Stimulated activated CD4-positive, alpha-beta T cell treated with anti-CD3 and anti-CD28 coated beads, Interleukin-1b, Interleukin-23, amount 100 ng/mL, for 1 hour (primary cell): ENCODE measurements at places on chromosomes 4 and X.

DNA sequence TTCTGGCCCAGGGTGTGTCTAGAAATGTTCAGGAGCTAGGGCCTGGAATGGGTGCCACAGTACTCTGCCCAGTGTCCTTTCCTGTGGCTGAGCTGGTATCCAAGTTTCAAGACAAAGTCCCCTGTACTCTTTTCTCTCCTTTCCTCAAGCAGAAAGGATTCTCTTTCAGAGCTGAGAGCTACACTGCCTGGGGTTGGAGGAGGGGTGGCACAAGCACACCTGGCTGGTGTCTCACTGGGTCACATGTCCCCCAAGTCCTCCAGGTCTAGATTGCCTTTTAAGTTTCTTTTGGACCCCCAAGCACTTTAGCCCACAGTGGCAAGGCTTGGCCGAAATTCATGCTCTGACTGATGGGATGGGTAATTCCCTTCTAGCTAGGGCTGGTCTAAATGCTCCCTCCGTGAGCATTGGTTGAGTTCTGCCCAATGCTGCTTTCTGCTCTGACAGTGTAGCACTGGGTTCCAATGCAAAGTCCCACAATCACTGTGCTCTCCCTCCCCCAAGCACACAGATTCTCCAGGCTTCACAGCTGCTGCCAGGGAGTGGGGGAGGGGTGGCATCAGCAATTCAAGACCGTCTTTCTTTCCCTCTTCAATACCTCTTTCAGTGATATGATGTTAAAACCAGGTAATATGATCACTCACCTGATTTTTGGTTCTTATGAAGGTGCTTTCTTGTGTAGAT, 47.8 kb downstream of the BEX3 start:
- no peak for DNase-seq

- DNase-seq: no peak
These were observed 129.4 kb upstream of the SH3RF1 start for GRCh38 chr4:169399976-169400767.

DNA sequence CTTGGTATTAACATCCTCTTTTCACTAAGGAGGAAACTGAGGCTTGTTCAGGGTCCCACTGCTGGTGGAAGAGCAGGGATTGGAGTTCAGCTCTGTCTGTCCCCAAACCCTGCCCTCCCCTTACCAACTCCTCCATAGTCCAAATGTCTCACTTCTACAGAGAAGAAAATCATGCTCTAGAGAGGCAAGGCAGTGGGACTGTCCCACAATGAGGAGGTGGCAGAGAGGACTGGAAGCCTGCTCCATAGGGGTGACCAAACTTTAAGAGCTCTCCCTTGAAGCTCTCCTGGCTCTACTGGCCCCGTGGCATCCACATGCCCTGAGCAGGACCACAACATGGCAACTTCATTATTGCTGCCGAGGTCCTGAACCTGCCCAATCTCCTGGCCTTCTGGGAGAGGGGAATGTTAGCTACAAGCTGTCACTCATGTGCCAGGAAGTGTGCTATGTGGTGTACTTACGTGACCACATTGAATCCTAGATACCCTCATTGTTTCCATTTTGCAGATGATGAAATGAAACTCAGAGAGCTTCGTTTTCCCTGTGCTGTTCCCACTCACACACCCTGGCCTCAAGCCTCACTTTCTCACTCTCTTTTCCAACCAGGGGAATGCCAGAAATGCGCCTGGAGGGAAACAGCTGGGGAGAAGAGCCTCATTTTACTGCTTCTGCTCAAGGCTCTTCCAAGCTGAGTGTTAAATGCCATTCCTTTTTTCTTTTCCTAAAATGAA, 71.5 kb downstream of the ANAPC4 start:
- no peak for DNase-seq

DNA sequence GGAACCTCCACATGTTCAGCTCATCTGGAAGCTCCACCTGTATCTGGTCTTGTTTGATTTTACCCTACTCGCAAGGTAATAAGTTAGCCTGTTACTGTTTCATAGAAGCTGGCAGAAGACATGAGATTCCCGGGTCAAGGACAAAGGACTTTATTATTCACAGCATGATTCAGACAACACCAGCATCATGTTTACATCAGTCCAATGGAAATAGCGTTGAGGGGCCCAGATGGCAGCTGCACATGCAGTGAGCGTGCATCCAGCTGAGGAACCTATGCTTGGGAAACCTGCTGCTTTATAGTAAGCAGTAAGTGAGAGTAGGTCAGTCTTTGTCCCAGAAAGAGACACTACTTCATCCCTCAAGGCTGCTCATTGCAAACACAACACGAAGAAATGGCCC, 19.8 kb downstream of the TSPAN5 start:
- no peak for DNase-seq

DNA sequence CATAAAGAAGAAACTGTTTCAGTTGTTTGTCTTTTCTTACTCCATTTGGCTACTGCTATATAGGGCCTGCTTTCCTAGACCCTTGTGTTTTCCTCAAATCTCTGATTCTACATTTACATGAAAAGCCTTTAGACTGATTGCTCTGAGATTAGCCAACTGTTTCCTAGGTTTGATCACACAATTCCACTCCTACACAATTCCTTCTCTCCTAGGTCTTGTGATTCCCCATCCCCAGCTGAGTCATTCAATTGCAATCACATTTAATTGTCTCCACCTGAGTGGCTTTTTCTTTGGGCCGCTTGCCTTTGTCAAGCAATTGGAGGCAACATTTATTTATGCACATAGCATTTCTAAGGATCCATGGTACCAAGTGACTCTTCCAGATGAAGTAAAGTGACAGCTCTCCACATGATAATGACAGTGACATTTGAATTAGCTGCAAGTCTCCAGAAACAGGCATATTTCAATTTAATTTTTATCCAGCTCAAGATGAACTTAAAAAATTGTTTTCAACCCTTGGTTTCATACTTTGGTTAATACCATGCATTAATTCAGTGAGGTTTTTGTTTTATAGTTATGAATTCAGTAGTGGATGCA, 35.8 kb downstream of the ATXN3L start:
- no peak for DNase-seq

- no peak for DNase-seq
These were observed 27.3 kb downstream of the MND1 start for GRCh38 chr4:153371701-153372234.

DNA sequence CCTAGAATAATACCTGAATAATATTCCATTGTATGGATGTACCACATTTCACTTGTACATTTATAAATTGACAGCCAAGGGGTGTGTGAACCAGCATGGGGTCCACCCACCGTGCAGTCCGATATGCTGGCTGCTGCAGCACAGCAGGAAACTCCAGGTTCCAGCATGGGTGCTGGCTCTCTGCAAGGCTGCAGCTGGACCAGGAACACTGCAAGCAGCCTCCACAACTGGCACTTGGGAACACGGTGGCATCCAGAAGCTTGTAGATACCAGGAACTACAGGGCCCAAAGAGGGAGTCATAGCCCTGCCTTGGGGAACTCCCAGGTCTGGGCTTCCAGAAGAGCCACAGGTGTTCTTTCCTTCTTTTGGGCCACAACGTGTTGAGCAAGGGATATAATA, 91.2 kb downstream of the NXF2 start:
- no peak for DNase-seq

GRCh38 chr4:145828802-145829485, 109.7 kb downstream of the ZNF827 start:
- no peak for DNase-seq

GRCh38 chr4:141309874-141310273, 89.2 kb downstream of the ZNF330 start:
- no peak for DNase-seq

DNA sequence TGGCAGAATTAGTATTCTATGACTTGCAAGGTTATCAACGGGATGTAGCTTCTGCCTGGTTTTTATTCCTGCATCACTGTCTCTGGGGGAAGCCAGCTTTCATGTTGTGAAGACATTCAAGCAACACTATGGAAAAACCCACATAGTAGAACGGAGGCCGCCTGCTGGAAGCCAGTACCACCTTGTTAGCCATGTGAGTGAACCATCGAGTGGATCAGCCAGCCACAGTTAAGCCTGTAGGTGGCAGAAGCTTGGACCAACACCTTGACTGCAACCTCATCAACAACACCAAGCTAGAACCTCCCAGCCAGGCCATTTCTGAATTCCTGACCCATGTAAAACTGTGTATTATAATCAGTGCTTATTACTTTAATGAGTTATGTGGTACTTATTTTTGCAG, 538.2 kb downstream of the KCNIP4 start:
- no peak for DNase-seq

GRCh38 chr4:64713256-64713840, 304.1 kb upstream of the TECRL start:
- DNase-seq: no peak

- no peak for DNase-seq
These were observed 174.1 kb downstream of the RBMX2 start for GRCh38 chrX:130575831-130576389.

DNA sequence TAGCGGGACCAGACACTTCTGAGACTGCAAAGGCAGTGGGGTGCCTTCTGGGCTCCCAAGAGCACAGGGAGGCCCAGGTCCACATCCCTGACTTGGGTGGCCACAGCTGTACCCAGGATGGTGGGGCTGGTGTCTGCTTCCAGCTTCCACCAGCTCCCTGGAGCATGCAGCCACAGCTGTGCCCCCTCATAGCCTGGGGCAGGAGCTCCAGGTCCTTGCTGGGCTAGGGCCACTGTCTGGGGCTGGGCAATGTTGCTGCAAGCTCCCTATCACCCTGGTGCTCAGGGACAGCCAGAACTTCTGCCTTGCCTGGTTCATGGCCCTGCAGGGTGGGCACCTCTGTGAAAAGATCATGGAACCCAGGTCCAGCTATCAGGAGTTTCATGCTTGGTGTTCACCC, 673.9 kb downstream of the SH3BGRL start:
- DNase-seq: no peak

GRCh38 chr4:11894221-11894620, 465.5 kb upstream of the HS3ST1 start:
- DNase-seq: no peak

- DNase-seq: peak; percentile 8
These were observed 65.6 kb downstream of the JAKMIP1 start for GRCh38 chr4:6134612-6135220.

GRCh38 chr4:25654971-25655963, at the start of gene SLC34A2:
Gene SLC34A2 (plus strand): TSS chr4:25655851. CDS start chr4:25662501, 6,650 bp downstream.
- no peak for DNase-seq

- DNase-seq: no peak
These were observed 34.6 kb downstream of the ATXN3L start for GRCh38 chrX:13285229-13285628.

- no peak for DNase-seq
These were observed 13.4 kb downstream of the P2RY10 start for GRCh38 chrX:78958419-78959116.

DNA sequence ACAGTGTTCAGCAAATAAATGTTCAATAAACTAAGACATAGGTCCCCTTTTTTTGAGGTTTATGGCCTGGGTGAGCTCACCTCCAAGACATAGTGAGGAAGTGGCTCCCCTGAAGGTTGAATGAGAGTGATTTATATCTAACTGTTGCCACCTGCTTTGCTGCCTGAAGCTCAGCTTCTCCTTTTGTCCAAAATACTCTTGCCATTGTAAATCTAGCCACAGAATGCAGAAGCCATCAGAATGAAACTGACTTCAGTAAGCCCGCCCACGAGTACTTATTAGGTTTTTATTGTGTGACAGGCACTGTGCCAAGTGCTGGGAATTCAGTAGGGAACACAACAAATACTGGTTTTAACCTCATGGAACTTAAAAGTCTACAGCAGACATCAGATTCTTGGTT, 18.0 kb downstream of the SPINK2 start:
- DNase-seq: no peak
